Glutamatergic neuron (in vitro differentiated cells): ENCODE measurements at places on chromosomes 4 and X. TPM values are rescaled to one million over a fixed set of nuclear protein-coding genes. Genes with fewer than 3 reads are reported as not detected.

DNA sequence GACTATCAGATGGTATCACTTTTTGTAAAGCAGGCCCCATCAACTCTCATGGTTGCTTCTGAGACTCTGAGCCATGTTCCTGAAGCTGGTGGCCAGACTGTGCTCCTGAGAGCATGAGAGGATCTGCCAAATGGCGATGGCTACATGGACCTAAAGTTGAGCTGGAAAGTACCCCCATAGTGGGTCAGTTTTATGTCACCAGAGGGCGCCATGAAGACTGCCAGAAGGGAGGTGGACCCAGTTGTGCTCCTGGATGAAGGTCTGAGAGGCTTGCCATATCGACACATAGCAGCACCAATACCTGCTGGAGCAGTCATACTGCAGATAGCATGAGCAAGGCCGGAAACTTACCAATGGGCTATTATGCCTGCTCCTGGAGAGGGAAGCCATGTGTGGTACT, 105.7 kb downstream of the SLITRK2 start:
- no peaks in the 10 kb centered on the region for H3K27me3 ChIP-seq
- no peak overlapping the region for H3K4me3 ChIP-seq
- H3K27ac ChIP-seq, result no peak overlapping the region
- H3K36me3 ChIP-seq, result no peaks in the 10 kb centered on the region
- no peak for DNase-seq

DNA sequence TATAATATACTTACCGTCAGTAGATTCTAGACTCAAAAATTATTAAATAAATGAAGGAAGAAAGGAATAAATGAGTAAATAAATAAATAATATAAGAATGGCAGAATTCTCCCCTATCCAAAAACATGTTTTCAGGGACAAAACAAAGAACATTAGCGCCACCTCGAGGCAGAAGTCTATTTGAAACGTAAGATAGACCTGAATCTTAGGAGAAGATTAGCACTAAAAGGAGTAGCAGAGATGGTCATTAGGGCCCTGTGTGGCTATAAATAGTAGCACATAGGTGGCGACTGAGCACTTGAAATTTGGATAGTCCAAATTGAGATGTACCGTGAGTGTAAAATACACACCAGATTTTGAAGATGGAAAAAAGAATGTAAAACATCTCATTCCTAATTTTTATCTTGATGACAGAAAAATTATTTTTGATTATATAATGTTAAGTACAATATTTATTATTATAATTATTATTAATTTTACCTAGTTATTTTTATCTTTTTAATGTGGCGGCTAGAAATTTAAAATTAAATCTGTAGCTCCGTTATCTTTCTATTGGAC, 24.3 kb upstream of the SRD5A3 start:
- peaks cover 1% of the 10 kb centered on the region for H3K27me3 ChIP-seq
- H3K27ac ChIP-seq, result no peak overlapping the region
- peaks cover 4% of the 10 kb centered on the region for H3K4me1 ChIP-seq
- H3K4me3 ChIP-seq, result no peak overlapping the region

DNA sequence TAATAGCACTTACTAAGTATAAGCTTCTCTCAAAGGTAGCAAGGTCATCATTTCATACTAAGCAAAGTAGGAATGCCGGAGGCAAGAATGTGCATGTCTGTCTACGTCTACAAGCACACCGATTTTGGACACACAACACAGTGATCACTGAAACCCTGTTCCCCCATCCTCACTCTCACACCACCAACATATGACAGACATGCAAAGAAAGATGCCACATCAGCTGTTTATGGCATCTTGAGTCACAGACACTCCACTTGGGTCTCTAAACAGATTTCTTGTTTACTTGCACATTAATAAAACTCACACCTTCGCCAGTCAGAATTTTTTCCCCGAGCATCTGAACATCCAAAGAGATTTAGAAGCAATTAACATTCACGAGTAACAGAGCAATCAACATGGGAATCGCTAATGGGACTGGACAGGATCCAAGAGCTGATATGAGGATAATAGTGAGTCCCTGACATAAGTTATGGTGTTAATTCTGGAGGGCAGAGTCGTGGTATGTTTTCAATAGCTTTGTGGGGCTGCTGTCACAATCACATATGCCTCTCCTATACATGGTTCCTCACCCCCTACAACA, 324.1 kb downstream of the DHX15 start:
- no peaks in the 10 kb centered on the region for H3K36me3 ChIP-seq
- H3K4me1 ChIP-seq, result peaks cover 14% of the 10 kb centered on the region
- DNase-seq, result no peak
- H3K27ac ChIP-seq, result no peak overlapping the region
- no peak overlapping the region for H3K4me3 ChIP-seq
- no peaks in the 10 kb centered on the region for H3K27me3 ChIP-seq

TBC1D25 gene
- total RNA-seq, result 34.3 TPM

GRCh38 chrX:52574416-52575275, 57.8 kb upstream of the XAGE1B start:
- no peaks in the 10 kb centered on the region for H3K4me1 ChIP-seq
- no peaks in the 10 kb centered on the region for H3K36me3 ChIP-seq
- DNase-seq, result peak; percentile 26
- no peak overlapping the region for H3K27ac ChIP-seq
- peaks cover 2% of the 10 kb centered on the region for H3K27me3 ChIP-seq
- no peak overlapping the region for H3K4me3 ChIP-seq

NAA10 gene
- total RNA-seq, result 129 TPM

DNA sequence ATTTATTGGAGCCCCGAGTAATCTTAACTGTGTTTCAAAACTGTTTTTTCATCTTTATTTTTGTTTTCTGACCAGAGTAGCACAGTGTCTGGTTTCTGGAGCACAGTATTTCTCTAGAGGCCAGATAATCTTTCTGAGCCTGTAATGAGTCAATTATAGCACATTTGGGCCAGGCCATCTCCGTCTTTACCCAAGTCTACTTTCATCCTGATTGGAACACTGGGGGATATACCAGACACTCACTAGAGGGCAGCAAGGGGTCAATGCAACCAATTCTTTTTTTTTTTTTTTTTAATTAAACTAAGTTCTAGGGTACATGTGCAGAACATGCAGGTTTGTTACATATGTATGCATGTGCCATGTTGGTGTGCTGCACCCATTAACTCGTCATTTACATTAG, 282.0 kb downstream of the ARHGAP24 start:
- H3K4me1 ChIP-seq, result no peaks in the 10 kb centered on the region

PABPC1L2B gene
- total RNA-seq, result 1.5 TPM

DNA sequence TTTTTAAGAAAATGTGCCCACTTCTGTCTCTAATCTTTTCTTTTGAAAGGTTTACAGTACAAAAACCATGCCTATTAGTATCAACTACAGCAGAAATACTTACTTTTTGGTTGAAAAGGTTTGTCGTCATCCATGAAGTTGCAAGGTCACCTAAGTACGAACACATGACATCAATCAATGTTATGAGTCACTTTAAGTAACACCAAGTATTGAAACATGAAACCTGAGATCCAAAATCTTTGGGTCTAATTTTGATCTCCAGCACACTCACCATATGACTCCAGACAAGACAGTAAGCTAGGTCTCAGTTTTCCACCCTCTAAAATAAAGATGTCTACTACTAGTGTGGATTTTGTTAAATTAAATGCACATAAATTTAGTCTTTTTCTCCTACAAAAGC, 8.4 kb downstream of the ZNF280C start:
- no peaks in the 10 kb centered on the region for H3K36me3 ChIP-seq
- H3K4me1 ChIP-seq, result no peaks in the 10 kb centered on the region
- no peaks in the 10 kb centered on the region for H3K27me3 ChIP-seq
- H3K4me3 ChIP-seq, result no peak overlapping the region
- no peak overlapping the region for H3K27ac ChIP-seq
- DNase-seq, result no peak

GRCh38 chrX:16114611-16115010, 8.8 kb upstream of the GRPR start:
- no peaks in the 10 kb centered on the region for H3K4me1 ChIP-seq
- no peaks in the 10 kb centered on the region for H3K27me3 ChIP-seq
- no peak overlapping the region for H3K4me3 ChIP-seq
- DNase-seq, result no peak
- H3K36me3 ChIP-seq, result no peaks in the 10 kb centered on the region

GRCh38 chr4:112813790-112814189, 176.8 kb downstream of the LARP7 start:
- peaks cover 21% of the 10 kb centered on the region for H3K4me1 ChIP-seq
- peaks cover 5% of the 10 kb centered on the region for H3K27me3 ChIP-seq
- no peak overlapping the region for H3K4me3 ChIP-seq
- H3K36me3 ChIP-seq, result no peaks in the 10 kb centered on the region
- no peak for DNase-seq

DNA sequence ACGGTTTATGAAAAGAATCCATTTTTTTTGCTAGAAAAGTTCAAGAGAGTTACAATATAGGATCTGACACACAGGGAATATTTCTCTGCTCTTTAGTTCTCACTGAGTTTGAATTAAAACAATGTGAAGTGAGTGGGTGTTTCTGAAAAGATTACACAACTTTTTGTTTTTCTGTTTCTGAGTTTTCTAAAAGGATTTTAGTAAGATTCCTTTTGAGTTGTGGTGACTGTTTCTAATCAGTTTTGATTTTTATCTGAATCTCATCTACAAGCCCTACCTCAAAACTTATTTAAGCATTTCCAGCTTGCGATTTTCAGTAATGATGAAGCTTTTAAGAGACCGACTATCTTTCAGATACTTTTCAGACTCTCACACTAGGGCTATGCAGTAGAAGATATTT, 141.7 kb downstream of the GPAT3 start:
- peaks cover 2% of the 10 kb centered on the region for H3K27me3 ChIP-seq
- no peak for DNase-seq
- H3K27ac ChIP-seq, result no peak overlapping the region
- H3K36me3 ChIP-seq, result no peaks in the 10 kb centered on the region
- H3K4me1 ChIP-seq, result no peaks in the 10 kb centered on the region
- H3K4me3 ChIP-seq, result no peak overlapping the region

- H3K4me3 ChIP-seq, result no peak overlapping the region
- no peaks in the 10 kb centered on the region for H3K4me1 ChIP-seq
- no peaks in the 10 kb centered on the region for H3K36me3 ChIP-seq
- DNase-seq, result no peak
These were observed 158.7 kb downstream of the TBX22 start for GRCh38 chrX:80173261-80173660.

OTC gene
- total RNA-seq, result not detected

UGT2B10 gene
- not detected for total RNA-seq

NKAP gene
- 7.8 TPM for total RNA-seq

- no peak overlapping the region for H3K4me3 ChIP-seq
- no peak for DNase-seq
- H3K36me3 ChIP-seq, result peaks cover 17% of the 10 kb centered on the region
- H3K27ac ChIP-seq, result no peak overlapping the region
- peaks cover 7% of the 10 kb centered on the region for H3K27me3 ChIP-seq
These were observed 60.1 kb downstream of the ABLIM2 start for GRCh38 chr4:8098506-8098905.

- H3K4me1 ChIP-seq, result no peaks in the 10 kb centered on the region
- H3K36me3 ChIP-seq, result no peaks in the 10 kb centered on the region
- H3K27me3 ChIP-seq, result no peaks in the 10 kb centered on the region
- no peak for DNase-seq
- H3K27ac ChIP-seq, result no peak overlapping the region
These were observed 27.3 kb upstream of the JADE1 start for GRCh38 chr4:128782076-128782715.

DNA sequence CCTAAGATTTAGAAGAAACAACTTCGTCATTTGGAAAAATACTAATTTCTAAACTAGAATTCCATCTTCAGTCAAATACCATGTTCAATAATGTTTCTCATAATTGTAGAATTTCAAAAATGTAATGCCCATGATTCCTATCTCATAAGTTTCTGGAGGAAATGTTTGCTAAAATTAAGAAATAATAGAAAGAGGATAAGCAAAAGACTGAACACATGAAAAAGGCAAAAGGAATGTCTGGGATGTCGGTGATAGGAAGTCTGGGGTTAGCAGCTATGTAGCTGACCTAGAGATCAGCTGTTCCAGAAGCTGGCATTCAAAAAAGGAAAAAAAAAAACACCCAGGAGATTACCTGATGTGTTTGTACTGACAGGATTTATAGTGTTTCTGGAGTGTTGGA, 18.9 kb upstream of the PCDH10 start:
- no peaks in the 10 kb centered on the region for H3K27me3 ChIP-seq
- DNase-seq, result no peak
- no peak overlapping the region for H3K27ac ChIP-seq

- H3K36me3 ChIP-seq, result no peaks in the 10 kb centered on the region
- no peaks in the 10 kb centered on the region for H3K27me3 ChIP-seq
These were observed 28.1 kb downstream of the SLC25A43 start for GRCh38 chrX:119427024-119427794.

DNA sequence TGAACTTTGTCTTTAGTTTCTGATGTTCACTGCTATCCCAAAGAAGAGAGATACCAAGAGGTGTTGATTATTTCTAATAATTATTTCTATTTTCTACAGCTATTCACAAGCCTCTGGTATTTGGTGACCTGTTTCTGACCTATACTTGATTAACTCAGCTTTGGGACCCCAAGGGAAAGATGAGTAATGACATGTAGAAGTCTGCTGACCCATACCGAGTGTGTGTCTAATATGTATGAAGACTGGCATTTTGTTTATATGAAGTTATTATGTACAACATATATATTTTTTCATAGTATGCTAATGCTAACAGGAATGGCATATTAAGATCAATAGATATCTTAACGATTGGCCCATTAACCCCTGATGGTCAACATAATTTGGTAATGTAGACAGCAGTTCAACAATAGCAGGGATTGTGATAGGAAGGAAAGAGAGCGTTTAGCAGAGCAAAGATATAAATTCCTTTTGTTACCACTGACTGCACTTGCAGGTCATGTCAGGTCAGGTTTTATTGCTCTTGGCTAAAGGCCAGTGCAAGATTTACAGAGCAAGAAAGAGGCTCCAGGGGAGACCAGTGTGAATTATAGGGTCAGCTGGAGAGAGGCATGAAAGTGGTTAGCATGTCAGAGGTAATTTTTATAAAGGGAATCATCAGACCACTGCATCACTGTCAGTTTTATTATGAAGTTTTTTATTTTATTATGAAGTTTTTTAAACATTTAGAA, 94.7 kb upstream of the DIPK2B start:
- H3K4me3 ChIP-seq, result no peak overlapping the region
- no peaks in the 10 kb centered on the region for H3K27me3 ChIP-seq
- H3K36me3 ChIP-seq, result no peaks in the 10 kb centered on the region

PCDH19 gene
- total RNA-seq, result 4.1 TPM

DNA sequence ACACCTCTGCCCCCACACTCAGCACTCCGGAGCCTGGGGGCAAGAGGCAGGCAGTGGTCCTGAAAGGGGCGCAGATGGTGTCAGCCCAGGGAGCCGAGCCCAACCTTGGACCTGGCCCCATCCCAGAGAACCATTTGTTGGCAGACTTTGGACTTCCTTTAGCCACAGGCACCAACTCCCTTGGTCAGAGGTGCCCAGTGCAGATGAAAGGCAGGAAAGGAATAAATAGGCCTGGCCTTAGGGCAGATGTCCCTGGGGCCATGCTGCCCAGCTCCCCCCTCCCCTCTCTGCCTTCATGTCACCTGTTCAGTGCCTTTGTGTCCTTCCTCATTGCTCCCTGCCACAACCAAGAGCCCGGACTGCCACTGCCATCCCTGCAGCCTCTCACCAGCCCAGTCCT, 52.8 kb downstream of the SEL1L3 start:
- no peak overlapping the region for H3K4me3 ChIP-seq
- H3K36me3 ChIP-seq, result no peaks in the 10 kb centered on the region
- peaks cover 2% of the 10 kb centered on the region for H3K27me3 ChIP-seq
- no peak for DNase-seq
- H3K4me1 ChIP-seq, result peaks cover 25% of the 10 kb centered on the region

- no peak for DNase-seq
- no peaks in the 10 kb centered on the region for H3K27me3 ChIP-seq
- no peak overlapping the region for H3K4me3 ChIP-seq
- H3K27ac ChIP-seq, result no peak overlapping the region
- H3K4me1 ChIP-seq, result peaks cover 16% of the 10 kb centered on the region
These were observed 2078.4 kb upstream of the TENM3 start for GRCh38 chr4:180164799-180165198.

PDLIM5 gene
- total RNA-seq, result 32.7 TPM

GAGE13 gene
- total RNA-seq, result not detected

ACE2 gene
- not detected for total RNA-seq
